ENCODE measurements at places on chromosomes 16 and 17. TPM values are rescaled to one million over a fixed set of nuclear protein-coding genes. Genes with fewer than 3 reads are reported as not detected.

DNA sequence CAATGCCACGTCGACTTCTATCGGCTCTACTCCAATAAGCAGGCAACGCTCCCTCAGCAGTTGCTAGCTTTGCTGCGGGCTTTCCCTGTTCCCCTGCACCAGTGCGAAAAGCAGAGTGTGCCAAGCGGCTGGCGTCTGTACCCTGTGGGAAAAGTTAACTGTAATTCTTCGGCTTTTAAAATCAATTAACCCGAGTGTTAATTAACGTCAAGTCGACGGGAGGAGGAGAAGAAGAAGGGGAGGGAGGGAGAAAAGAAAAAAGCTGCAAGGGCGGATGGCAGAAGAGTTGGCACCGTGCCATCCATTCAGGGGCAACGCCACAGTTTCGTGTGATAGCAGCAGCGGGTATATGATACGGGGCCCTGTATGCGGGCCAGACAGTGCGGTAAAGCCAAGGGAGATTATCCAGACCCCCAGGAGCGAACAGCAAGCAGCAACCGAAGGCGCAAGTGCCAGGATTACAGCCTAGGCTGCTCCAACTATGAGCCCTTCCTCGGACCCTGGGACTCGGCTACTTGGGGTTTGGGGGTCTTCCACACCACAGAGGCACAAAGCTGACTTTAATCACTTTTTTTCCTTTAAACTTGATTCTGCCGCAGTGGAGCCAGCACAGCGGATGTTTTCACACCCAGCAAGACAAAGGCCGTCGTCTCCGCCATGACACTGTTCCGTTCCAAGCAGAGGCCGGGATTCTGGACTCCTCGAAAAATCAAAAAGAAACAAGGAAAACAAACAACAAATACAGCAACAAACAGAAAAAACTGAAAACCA lies 253.8 kb upstream of the PMFBP1 start:
- DNase-seq: no peak

DNA sequence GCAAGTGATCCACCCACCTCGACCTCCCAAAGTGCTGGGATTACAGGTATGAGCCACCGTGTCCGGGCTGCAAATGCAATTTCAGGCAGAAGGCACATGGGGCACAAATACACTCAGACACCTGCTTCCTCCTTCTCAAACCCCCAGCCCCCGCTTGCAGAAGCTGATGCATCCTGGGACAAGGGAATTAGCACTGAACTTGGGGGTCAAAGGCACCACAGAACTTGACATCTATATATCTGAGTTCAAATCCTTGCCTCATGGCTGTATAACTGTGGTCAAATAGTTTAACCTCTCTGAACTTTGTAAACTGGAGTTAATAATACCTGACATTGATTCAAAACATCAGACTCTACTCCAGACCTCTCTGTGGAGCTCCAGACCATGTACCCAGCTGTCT lies 4.1 kb upstream of the ARL5C start:
- no peak for DNase-seq

ABCC12 gene
- total RNA-seq: not detected

CA5A gene
- total RNA-seq: not detected
